ENCODE measurements at places on chromosomes 4 and X.

DNA sequence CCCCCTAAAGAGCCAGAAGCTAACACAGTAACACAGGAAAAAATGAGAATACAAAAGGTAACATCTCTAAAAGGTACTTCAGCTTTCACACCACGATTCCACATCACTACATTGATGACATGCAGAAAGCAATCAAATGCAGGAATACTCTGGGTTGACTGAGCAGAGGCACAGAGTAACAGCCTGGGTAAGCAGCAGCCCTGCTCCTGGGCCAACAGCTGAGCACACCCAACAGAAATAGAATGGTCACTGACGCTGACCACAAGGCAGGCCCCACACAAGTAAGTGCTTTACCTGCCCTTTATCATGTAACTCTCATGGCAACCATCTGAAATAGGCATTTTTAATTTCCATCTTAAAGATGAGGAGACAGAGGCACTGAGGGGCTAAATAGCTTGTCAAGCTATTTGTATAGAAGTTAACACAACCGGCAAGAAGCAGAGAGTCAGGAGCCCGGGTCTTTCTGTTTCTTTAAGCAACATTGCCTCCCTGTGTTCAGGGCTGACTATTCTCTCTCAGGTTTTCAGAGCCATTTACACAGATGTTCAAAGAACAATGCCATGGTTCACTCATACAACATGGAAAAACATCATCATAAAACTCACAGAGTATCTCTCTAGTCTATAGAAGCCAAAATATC lies 168.9 kb downstream of the ZNF674 start:
- peak; percentile 3 for DNase-seq

DNA sequence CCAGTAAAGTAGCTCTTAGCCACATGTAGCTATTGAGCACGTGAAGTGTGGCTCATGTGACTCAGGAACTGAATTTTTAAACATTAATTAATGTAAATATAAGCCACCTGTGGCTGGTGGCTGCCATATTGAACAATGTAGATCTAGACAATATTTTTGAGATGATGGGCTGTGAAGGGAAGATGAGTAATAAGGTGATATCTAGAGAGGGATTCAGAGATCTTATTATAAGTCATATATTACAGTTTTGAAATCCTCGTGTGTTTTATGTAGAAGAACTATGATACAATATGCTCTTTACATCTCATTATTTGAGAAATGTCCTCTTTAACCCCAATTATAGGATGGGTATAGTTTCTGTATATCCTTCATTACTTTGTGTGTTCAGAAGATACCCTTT lies 5.6 kb downstream of the GAR1 start:
- DNase-seq: no peak

DNA sequence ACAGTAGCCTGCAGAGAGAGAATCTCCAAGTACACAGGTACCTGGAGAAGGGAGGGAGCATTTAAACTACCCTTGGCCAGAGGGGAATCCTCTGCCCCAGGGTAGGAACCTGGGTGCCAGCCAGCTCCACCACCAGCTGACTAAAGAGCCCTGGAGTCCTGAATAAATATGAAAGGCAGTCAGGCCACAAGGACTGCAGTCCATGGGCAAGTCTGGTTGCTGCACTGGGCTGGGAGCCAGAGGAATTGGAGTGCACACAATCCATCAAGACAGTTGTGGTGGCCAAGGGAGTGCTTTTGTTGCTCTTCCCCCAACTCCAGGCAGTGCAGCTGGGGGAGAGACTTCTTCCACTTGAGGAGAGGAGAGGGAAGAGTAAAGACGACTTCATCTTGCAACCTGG lies 172.5 kb downstream of the HNRNPD start:
- no peak for DNase-seq

DNA sequence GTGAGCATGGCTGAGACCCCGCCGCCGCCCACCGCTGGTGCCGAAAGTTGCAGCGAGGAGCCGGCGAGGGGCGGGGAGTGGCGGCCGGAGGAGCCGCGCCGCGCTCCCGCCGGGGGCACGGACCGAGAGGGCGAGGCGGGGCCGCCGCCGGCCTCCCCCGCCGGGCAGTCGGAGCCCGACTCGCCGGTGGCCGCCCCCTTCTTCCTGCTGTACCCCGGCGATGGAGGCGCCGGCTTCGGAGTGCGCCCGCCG lies 16.5 kb downstream of the UTP3 start:
- DNase-seq: no peak

- no peak for DNase-seq
Measured at GRCh38 chr4:138803051-138803450, 212.5 kb upstream of the NOCT start.

DNA sequence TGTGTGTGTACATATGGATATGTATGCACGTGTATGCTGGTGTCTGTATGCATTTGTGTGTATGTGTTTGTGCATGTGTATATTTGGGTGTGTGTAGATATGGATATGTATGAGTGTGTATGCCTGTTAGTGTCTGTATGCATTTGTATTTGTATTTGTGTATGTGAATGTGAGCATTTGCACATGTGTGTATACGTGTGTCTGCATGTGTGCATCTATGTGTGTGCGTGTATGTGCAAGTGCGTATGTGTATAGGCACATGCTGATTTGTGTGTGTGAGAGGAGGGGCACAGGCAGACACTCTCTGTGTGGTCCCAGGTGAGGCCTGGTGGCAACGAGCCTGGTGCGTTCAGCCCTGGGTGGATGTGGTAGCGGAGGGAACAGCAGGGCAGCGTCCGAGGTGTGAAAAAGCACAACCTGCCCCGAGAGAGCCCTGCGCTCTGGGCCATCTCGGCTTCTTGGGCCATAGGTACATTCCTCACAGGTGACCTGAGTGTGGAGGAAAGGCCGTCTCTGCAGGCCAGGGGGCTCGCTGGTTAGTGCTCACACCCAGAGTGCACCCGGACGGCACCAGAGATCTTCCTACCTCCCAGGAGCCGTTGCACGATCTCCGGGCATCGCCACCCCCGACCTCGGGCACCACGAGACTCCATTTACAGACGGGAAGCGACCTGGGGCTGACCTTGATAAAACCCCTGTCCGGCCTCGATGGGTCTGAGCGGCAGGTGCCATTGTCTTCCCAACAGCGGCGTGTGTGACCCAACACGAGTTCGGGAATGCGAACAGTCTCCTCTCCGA lies 45.0 kb downstream of the ASMT start:
- DNase-seq: no peak

- no peak for DNase-seq
Measured at GRCh38 chr4:81740487-81740886, 268.8 kb upstream of the RASGEF1B start.

DNA sequence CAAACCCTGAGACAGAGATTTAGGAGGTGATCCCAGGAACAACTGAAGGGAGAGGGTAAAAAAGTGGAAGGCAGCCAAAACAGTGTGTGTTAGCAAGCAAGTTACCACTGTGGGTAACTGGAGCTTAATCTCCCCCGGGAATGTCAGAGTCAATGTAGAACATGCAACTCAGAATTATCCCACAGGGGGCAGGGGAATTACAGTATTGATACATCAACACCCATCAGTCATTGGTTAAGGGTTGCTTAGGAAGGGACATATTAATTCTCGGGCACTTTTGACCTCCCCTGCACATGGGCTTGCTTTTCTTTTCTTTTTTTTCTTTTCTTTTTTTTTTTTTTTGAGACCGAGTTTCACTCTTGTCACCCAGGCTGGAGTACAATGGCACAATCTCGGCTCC lies 29.3 kb downstream of the CXorf58 start:
- no peak for DNase-seq

DNA sequence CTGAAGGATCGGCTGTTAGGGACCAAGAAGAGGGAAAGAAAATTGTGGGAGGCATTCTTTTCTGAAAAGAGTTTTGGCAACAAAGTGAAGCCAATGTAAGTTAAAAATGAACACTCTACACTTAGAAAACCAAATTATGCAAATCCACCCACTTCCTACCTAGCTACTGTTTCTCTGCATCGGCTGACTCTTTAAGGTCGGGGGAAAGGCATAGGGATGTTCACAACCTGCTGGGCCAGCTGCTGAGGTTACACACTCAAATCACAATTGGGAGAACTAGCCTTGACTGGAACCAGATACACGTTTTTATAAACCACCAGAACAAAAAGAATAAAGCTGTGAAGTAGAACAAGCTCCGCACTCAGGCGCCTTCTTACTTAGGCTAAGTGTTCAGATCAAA lies 165.7 kb downstream of the LDB2 start:
- no peak for DNase-seq

DNA sequence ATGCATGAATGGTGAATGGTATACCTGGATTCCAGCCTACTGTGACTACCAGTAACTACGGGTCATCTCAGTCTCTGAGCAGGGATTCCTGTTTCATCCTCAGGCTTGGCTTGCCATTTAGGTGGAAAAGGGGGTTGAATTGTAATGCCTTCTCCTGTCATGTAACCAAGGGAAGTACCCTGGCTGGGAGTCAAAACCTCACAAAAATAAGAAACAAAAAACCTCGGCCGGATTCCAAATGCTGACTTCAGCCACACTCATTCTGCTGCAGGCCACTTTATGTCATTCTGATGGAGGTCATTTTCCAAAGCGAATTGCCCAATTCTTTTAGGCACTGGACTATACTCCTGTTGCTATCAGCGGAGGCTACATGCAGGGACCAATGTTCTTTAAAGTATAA lies 324.7 kb downstream of the LDB2 start:
- no peak for DNase-seq

DNA sequence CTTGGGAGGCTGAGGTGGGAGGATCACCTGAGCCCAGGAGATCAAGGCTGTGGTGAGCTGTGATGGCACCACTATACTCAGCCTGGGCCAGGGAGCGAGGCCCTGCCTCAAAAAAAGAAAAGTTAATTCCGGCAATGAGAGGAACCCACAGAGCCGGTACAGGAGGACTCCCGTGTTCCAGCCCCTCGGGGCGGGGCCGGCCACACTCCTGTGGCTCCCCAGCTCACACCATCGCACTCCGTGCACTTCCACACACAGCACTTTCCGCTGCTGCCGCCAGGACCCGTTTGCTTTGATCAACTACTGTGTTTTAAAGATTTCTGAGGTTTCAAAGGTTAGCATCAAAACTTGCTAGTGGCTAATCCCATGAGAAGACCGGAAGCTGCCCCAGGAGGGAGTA lies 171.7 kb downstream of the AFAP1 start:
- DNase-seq: no peak

DNA sequence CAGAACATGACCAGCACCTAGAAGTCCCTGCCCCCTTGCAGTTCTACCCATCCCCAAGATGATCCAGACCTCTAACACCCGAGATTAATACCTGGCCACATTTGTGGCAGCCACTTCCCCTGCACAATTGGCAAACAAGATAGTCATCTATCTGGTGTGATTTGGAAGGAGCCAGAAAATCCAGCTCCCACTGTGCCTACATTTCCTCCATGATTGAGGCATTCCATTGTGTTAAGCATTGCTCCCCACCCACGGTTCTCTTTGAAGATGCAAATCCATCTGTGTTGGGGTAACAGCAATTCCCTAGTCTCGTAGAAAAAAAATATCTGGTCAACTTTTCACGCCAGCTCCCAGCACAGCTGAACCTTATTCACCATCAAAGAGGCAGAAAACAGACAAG lies 405.0 kb downstream of the BCOR start:
- DNase-seq: no peak

- no peak for DNase-seq
Measured at GRCh38 chr4:145839151-145839550, 99.5 kb downstream of the ZNF827 start.

GRCh38 chr4:58636381-58636780 lies 1526.2 kb upstream of the IGFBP7 start:
- peak; percentile 46 for DNase-seq

- DNase-seq: no peak
Measured at GRCh38 chrX:123920105-123920785, 41.3 kb upstream of the STAG2 start.

GRCh38 chr4:2862528-2862927 lies 18.9 kb downstream of the ADD1 start:
- DNase-seq: no peak

GRCh38 chr4:89307446-89308160 lies at the start of gene GPRIN3:
GPRIN3 (minus strand) TSS chr4:89307800; CDS start chr4:89250110, 57,690 bp downstream.
- DNase-seq: no peak

- DNase-seq: no peak
Measured at GRCh38 chrX:129701624-129702069, 37.1 kb upstream of the XPNPEP2 start.
